ENCODE measurements at places on chromosomes 11 and 22. TPM values are rescaled to one million over a fixed set of nuclear protein-coding genes. Genes with fewer than 3 reads are reported as not detected.

DNA sequence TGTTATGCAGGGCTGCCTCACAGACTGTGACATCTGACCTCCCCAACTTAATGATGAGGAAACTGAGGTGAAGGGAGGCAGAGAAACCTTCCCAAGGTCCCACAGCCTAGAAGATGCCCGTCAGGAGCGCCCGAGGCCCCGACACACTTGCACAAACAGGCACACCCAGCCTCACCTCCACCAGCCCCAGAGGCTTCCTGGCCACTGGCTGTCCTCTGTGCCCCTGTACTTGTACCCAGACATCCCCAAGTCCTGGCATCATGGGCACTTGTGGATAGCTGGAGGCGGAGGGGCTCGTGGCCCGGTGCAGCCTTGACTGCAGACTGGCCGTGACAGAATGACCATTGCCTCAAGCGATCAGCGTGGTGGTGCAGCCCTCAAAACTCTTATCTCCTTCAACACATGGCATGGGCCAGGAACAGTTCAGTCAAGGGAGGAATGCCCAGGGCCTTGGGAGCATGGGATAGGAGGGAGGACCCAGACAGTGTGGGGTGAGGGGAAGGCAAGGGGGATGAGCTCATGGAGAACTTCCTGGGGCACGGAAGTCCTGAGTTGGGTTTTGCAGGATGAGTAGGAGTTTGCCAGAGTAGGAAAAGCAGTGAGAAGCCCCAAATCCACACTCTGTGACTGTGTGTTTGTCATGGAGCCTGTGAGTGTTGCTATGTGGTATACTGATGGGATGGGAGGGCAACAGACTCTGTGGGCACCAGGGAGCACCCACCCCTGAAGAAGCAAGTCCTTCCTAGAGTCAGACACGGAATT is 25.8 kb upstream of the PPARA start:
- no peak for DNase-seq

- peak; percentile 79 for DNase-seq
Measured at GRCh38 chr11:124402326-124402922, 3.6 kb upstream of the OR8B3 start.

- no peak for DNase-seq
Measured at GRCh38 chr11:128021349-128022006, 565.9 kb downstream of the ETS1 start.

DNA sequence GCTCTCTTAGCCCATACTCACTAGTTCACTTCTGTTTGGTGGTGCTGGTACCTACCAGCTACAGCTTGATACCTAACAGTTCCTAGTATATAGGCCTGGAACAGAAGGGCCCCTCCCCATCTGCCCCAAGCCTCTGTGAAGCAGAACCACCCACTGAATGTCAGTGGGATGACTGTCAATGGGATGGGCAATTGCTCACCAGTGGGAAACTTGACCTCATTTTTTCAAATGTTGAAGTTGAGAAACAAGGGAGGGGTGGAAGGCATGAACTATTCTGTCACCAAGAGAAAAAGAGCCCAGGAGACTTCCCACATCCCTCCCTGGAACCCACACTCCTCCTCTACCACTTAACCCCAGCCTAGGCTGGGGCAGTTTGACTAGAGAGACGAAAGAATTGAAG is at the start of gene NLRP10:
Gene NLRP10 (minus strand): TSS at position 62 of the 400 bp plus-strand sequence. CDS start 1,952 bp downstream, outside the sequence.
- no peak for DNase-seq

DNA sequence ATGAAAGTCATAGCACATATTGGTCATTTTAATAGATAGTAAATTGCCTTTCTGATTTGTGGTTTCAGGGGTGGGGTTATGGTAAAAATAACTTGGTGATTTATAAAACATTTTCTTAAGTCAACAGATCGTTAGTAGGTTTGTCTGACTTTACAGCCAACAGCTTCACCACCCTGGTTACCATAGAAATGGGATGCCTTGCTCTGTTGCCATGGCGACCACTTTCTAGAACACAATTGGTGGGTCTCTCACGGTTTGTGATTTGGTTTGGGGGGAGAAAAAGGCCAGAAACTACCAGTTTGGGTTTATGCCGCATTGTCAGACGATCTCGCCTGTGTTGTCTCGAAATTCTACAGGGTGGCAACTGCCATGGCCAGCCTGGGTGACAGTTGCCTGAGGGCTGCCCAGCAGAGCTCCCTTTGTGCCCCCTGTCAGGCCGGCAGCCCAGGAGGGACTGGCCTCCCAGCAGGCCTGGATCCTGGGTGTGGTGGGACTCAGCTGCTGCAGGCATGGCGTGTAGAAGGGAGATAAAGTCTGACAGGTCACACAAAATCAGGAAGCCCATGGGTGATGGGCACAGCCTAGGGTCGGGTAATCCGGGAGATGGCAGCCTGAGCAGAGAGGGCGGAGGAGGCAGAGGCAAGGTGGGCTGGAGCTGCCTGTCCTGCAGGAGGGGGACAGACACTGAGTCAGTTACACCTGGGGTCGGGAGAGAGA is 30.9 kb downstream of the KCNC1 start:
- peak; percentile 7 for DNase-seq

DNA sequence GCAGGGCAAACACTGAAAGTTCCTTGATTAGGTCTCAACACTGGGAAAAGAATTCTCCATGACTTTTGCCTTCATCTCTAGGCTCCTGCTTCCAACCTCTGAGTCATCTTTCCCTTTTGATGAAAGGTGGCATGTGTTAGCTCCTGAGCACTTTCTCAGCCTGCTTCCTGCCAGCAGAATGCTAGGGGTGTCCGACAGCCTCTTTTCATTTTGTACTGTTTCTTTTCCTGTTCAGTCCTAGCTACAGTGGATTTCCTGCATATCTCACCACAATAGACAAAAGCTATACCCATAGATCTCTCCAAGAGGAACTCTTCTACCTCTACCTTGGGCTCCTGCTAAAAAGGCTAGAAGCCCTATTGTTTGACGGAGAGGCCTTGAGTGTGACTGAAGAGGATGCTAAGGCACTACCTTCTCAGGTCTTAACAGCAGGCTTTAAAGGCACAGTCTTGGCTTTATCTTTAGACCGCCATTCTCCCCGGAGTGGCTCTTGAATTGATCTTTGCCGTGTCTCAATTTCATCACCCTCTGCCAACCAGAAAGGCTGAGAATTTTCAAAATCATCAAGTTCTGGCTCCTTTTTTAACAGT is 145.5 kb downstream of the RBFOX2 start:
- no peak for DNase-seq

GRCh38 chr11:72637198-72637597 is 37.0 kb downstream of the PDE2A start:
- DNase-seq: no peak

DNA sequence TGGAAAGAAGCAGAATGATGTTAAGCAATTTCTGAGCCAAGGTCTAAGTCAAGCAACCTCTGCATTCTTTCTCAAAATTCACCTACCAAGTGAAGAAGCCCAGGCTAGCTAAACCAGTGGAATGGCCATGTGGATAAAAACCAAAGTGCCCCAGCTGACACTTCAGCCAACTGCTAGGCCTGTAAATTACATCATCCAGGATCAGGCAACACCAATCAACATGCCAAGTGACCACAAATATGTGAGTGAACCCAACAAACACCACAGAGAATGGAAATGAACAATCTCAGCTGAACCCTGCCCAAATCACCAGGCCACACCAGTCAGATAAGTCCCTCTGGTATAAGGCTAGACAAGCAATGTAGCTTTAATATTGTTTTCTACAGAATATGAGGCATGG is 25.1 kb upstream of the FJX1 start:
- DNase-seq: no peak

DNA sequence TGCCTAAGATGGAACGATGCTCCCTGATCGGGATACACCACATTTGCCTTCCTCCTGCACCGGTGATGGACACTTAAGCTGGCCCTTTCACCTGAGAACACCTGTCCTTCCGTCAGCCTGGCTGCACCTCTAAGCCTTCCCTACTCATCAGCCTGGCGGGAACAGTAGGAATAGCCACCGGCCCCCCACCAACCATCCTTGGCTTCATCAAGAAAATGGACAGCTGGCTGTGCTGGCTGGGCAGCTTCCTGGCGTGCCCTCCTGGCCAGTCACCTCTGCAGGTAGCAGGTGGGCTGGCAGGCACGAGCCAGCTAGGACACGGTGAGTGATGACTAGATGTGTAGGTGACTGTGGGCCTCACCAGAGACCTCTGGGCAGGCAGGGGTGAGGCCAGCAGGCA is 142.8 kb downstream of the CTTN start:
- DNase-seq: no peak

GRCh38 chr22:36329254-36330078 is 58.3 kb downstream of the MYH9 start:
- peak; percentile 95 for DNase-seq

GRCh38 chr11:71327156-71328085 is 75.0 kb upstream of the SHANK2 start:
- no peak for DNase-seq

GRCh38 chr11:8008212-8008611 is 21.1 kb downstream of the EIF3F start:
- DNase-seq: no peak

DNA sequence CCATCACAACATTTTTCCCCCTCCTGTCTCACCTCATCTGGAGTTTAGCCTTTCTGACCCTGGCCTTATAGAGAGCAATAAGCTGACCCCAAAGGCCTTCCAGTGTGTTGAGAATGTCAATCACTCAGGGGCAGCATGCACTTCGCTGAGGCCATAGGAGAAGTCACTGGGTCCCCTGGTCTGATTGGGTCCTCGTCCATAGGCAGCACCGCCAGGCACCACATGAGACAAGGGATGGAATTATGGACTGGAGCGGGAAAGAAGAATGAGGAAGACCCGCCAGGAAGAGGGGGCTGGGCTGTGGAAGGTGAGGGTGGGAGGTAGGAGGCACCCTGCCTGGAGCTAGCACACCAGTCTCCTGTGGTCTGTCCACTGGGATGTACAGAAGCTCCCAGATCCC is 72.9 kb downstream of the DSCAML1 start:
- no peak for DNase-seq

DNA sequence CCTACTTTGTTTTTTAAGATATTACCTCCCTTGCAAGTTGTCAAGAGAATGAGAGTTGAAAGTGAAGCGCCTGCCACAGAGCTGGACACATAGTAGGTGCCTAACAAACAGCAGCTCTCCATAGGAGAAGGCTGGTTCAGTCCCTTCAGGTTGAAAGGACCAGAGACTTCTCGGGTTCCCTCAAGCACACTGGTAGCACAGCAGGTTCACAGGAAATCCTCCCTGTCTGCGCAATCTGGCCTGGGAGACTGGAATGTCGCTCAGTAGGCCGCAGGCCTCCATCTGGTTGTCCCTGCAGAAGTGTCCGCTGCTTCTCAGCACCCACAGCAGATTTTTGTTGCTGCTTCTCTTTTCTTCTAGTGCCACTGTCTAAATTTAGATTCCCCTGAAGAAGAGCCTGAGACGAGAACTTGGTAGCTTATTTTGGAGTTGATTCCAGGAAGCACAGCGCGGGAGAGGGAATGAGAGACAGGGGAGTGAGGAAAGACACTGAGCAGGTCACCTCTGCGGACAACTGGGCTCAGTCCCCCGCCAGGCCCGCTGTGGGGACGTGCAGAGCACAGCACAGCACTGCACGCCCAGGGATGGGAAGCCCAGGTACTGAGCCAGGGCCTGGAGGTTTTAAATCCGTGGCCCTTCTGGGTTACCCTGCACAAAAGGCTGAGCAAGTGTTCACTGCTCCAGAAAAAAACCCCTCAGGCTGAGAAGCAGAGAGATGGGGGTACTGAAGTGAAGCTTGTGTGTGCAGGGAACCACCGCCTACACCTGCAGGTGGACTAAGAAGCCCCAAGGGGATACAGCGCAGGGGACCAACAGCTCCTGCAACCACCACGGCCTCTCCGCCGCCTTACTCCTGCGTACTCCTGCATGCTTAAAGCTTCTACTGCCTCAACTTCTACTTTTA is 31.6 kb downstream of the RBX1 start:
- DNase-seq: no peak

- no peak for DNase-seq
Measured at GRCh38 chr11:80084608-80085007, 643.8 kb upstream of the TENM4 start.

DNA sequence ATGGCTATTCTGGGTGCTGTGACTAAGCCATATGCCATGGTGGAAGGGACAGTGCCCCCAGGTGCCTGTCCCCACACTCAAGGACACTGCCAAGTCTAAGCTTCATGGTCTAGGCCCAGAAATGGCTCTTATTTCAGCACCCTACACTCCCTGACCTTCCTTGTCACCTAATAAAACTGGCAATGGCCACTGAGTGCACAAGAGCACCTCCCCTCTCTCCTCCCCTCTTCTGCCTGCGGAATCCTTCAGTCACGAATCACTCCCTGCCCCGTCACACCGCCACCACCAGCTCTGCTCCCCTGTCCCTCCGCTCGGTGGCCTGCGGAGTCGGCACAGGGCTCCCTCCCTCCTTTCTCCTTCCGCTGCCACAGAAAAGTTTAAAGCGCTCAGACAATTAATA is 19.0 kb upstream of the LMO1 start:
- DNase-seq: no peak

DNA sequence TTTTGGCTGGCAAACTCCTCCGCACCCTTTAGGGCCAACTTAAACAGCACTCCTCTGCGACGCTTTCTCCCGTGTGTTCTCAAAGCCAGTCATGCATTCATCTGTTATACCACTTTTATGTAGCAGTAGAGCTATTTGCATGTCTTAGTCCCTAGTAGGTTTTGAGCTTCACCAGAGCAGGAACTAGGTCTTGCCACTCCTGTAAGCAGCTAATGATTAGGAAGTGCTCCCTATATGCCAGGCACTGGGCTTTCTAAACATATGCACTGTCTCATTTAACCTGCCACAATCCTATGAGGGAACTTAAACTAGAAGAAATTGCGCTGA is 180.8 kb downstream of the DBX1 start:
- no peak for DNase-seq

- no peak for DNase-seq
Measured at GRCh38 chr11:75188671-75189070, 37.8 kb downstream of the SLCO2B1 start.

GRCh38 chr11:93160808-93161207 is 37.0 kb downstream of the SLC36A4 start:
- no peak for DNase-seq

GRCh38 chr11:129317571-129317970 is 58.1 kb upstream of the BARX2 start:
- no peak for DNase-seq

GRCh38 chr22:31800065-31800464 is 46.2 kb downstream of the DEPDC5 start:
- DNase-seq: no peak

- DNase-seq: no peak
Measured at GRCh38 chr22:29916007-29916544, 33.1 kb downstream of the MTMR3 start.

- peak; percentile 22 for DNase-seq
Measured at GRCh38 chr11:17267576-17267975, 9.0 kb upstream of the NUCB2 start.

DNA sequence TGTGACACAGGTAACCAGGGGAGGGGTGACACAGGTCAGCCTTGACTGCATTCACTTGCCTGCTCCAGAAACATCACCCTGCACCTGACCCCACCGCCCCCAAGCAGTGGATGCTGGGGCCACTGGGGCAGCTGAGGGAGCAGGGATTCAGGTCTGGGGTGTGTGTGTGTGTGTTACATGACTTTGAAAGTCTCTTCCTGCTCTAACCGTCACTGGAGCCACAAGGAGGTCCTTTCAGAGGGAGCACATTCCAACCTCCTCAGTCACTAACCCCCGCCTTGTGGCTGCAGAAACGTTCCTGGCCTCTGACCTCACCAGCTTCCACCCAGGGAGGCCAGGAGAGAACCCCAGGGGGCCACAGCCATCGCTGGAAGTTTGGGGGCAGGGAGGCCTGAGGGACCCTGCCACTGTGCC is 2.9 kb upstream of the FOSL1 start:
- no peak for DNase-seq

GRIK4 gene
- not detected for total RNA-seq

OR2D2 gene
- not detected for total RNA-seq

TREH gene
- total RNA-seq: not detected

OR4A16 gene
- not detected for total RNA-seq

MIF gene
- 1,525 TPM for total RNA-seq

SCGB1D2 gene
- not detected for total RNA-seq

BIK gene
- 3.3 TPM for total RNA-seq

Data from activated CD8-positive, alpha-beta T cell treated with anti-CD3 and anti-CD28 coated beads for 36 hours (primary cell).